ENCODE measurements at places on chromosomes 3 and 15.

- DNase-seq, result no peak
Measured at GRCh38 chr3:144270100-144270499, 298.5 kb downstream of the DIPK2A start.

- no peak for DNase-seq
Measured at GRCh38 chr3:53764026-53764775, 82.0 kb downstream of the CHDH start.

- no peak for DNase-seq
Measured at GRCh38 chr3:73789825-73790444, 165.2 kb upstream of the PDZRN3 start.

DNA sequence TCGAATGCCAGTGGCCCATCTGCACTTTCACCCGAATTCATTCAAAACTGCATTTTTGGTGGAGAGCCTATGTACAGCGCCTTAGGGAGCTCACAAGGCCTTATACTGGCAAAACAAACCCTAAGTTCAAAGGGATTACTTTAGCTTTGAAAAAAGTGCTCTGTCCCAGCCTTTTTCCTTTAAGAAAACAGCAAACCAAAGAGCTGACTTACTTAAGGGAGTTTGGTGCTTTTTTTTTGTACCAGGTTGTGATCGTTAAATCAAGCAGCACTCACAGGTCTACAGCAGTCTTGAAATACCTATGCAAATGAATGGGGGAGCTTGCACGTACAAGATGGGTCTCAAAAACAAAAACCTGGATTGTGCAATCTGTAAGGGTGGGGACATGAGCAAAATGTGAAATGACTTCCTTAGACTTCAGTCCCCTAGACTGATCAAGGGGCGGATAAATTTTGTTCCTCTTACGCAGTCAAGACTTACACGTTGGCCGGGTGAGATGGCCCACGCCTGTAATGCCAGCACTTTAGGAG lies 11.6 kb upstream of the PIK3CB start:
- DNase-seq, result no peak

- no peak for DNase-seq
Measured at GRCh38 chr3:69562020-69562419, 176.1 kb upstream of the FRMD4B start.

DNA sequence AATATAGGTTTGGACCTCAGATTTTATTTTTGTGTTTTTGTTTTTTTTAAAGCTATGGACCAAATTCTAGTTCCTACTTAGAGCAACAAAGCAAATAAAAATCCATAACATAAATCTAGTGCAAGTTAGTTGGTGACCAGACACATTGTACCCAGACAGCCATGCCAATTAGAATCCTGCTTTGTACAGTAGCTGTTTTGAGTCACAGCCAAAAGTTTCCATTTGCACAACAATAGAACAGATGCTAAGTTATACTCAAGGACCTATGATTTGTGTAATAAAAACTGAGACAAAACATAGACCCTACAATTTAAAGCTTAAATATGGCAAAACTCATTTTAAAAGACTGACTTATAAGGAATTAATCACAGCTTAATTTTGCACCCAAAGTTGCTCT lies 513.1 kb upstream of the CBLB start:
- no peak for DNase-seq

- DNase-seq, result no peak
Measured at GRCh38 chr15:51688863-51689262, 7.6 kb downstream of the SCG3 start.

- no peak for DNase-seq
Measured at GRCh38 chr15:32843219-32843815, 125.5 kb downstream of the GREM1 start.

GRCh38 chr3:77460326-77460725 lies 420.4 kb downstream of the ROBO2 start:
- DNase-seq, result no peak

DNA sequence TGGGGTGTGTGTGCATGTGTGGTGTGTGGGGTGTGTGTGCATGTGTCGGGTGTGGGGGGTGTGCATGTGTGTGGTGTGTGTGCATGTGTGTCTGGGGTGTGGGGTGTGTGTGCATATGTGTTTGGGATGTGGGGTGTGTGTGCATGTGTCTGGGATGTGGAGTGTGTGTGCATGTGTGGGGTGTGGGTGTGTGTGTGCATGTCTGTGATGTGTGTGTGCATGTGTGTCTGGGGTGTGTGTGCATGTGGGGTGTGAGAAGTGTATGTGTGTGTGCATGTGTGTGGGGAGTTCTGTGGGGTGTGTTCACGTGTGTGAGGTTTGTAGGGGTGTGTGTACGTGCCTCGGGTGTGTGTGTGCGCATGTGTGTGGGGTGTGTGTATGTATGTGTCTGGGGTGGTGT lies 6.7 kb upstream of the OCA2 start:
- no peak for DNase-seq

DNA sequence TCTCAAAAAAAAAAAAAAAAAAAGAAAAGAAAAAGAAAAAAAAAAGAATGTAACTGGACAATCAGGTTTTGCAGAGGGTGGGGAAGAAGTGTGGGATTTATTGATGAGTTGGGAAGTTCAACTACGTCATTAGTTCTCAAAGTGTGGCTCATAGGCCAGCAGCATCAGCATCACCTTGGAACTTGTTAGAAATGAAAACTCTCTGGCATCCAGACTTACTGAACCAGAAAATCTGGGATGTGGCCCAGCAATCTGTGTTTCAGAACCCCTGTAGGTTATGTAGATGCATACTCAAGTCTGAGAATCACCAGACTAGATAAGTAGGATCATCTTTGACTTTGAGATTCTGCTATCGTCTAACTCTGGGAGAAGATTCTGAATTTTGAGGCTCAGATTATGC lies 45.8 kb upstream of the ETV5 start:
- DNase-seq, result no peak

- DNase-seq, result no peak
Measured at GRCh38 chr3:111585217-111585616, 9.9 kb downstream of the ZBED2 start.

GRCh38 chr3:131582438-131582837 lies 79.7 kb upstream of the MRPL3 start:
- DNase-seq, result no peak

DNA sequence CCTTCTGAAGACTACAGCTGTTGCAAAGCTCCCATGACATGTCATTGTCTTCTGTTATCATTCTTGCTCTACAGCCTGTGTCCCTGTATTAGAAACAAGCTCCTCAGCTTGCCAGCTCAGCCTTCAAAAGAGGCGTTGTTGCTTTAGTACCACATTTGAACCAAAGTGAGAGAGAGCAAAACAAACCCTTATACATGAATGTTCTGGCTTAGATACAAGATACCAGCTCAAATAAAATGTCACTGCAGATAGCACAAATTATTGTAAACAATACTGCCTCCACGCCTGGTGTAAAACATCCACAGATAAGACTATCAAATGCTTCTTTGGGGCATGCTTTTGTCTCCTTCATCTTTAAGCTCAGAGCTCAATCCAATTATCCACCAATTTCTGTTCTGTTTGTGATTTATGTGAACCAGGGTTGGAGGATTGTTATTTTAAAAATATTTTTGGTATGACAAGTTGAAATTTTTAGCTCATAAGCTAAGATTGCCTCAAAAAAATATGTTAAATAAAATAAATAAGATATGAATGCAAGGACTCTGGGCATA lies 403.6 kb upstream of the CDIN1 start:
- DNase-seq, result no peak

DNA sequence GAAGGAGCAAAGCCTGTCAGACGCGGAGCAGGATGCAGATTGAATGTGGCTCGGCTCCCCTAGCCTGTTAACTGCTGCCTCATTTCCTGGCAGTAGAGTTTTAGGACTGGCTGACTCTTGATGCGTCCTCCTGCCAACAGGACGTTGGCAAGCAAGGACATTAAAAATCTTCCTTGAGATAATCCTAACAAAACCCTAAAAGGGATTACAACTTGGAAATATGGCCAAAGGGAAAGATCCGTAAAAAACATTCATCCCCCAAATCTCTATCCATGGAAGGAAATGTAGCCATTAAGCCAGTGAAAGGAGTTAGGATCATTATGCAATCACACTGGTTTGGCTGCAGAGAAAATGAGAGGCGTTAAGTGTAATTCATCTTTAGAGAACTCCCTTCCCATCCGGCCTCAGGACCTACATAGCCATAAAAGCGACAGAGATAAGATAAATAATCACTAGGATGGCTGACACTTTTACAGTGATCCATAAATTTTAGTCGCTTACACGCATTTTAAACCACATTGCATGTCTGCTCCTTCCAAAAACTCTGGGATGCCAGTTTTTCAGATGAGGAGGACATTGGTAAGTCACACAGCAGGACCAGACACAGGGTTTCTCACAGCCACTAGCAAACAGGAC lies 44.5 kb upstream of the C3orf80 start:
- DNase-seq, result no peak

DNA sequence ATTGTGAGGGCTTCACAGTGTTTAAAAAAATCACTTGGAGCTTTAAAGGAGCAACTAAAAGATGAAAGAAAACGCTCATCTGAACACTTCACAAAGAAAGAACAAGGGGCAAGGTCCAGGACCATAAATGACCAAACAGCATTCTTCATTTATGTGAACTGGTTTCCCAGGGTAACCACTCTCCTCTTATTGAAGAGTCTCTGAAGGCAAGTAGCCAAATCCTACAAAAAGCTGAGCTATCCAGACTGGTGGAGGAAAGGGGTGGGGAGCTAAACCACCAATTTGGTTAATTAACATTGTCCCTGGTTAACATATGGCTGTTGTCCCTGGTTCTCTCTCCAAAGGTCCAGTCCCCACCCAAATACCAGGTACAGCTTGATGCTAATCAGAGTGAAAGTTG lies 58.1 kb downstream of the OSBPL10 start:
- no peak for DNase-seq

DNA sequence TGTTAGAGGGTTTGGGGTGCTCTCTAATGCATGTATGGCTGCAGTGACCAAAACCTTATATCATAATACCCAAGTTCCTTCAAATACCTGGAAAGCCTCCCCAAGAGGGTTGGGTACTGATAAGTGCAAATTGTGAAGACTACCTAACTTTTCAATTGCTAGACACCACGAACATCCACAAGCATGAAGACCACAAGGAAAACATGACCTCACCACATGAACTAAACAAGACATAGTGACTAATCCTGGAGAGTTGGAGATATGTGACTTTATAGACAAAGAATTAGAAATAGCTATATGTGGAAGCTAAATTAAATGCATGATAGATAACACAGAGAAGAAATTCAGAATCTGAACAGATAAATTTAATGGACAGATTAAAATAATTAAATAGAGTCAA lies 23.9 kb upstream of the AADACL2 start:
- DNase-seq, result no peak

- DNase-seq, result no peak
Measured at GRCh38 chr3:14147617-14148016, 22.8 kb downstream of the TMEM43 start.

DNA sequence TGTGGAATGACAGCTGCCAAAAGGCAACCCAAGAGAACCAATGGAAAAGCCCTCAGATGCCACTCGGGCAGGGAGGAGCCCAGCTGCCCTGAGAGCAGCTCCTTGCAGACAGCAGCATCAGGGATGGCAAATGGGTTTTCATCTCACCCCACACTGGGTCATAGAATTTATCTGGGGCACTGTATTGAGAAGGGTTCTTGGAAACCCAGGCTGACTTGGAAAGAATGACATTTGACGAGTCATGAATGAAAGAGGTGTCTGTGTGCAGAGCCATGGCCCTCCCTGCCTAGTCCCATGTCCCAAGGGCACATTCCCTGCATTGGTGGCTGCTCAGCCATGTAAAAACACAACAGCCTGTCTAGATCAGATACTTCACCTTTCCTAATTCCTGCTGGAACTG lies 157.9 kb upstream of the BHLHE40 start:
- no peak for DNase-seq

DNA sequence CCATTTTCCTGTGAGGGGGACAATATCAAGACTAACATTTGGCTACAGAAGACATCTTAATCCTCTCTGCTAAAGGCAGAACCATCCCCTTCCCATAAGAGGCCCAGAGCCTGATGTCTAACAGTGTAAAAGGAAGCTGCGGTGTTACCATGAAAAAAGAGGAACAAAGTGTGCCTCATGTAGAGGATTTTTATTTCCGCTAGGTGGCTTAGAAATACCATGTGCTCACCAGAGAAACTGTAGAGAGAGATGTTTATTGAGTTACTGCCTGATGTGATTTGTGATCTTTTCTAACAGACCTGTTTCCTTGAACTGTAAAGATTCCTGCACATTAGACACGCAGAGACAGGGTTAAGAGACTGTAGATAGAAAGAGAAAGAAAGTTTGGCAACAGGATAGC lies 22.0 kb downstream of the OR5H15 start:
- no peak for DNase-seq

DNA sequence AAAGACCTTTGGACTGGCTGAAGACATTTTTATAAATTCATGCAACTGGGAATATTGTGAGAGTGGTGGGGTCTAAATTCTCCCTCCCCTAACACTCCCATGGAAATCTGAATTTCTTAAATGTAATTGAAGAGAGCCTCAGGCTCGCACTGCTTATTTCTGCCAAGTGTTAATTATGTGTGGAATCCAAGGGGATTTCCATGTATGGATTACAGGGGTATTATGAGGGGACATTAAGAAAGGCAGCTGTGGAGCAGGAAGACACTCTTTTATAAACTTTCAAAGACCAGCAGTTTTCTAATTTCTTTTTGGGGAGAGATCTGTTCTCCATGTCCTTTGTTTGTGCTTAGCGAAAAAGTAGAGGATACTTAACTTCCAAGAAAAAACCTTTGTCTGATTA lies 152.1 kb upstream of the TBL1XR1 start:
- no peak for DNase-seq

GRCh38 chr3:101913168-101913567 lies 63.9 kb downstream of the NFKBIZ start:
- no peak for DNase-seq

DNA sequence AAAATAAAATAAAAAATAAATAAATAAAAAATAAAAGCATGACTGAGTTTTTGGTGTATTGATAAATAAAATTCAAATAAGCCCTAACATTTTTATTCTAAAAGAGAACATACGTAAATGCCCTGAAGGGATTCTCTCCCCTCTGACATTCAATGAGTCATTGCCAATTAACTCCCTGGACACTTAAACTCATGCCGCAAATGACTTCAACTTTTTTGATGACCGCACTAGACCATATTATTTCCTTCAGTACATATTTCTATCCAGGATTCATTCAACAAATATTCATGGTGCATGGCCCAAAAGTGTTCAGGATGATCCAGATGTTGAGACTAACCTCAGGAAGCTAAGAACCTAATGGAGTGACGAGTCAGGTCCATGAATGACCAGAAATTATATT lies 195.9 kb upstream of the LRRN1 start:
- DNase-seq, result no peak

DNA sequence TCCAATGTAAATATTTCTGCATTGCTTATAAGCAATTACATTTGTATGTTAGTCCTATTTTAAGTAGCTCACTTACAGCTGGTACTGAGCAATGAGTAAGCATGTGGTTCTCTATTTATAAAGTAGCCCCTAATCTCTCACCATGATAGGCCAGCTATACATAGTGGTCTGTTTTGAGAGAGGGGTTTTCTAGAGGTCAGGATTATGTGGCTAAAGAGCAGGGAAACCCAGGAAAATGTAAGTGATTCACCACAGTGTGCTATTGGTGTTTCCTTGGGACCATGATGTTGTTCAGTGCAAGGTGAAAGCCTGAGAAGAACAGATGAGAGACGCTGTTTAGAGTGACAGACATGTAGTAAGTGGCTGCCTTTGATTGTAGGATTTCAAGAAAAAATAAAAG lies 26.4 kb downstream of the RBMS3 start:
- no peak for DNase-seq

GRCh38 chr3:14162178-14162577 lies 16.2 kb downstream of the XPC start:
- no peak for DNase-seq
